ENCODE measurements at places on chromosomes 6 and 20. TPM values are rescaled to one million over a fixed set of nuclear protein-coding genes. Genes with fewer than 3 reads are reported as not detected.
A peak's percentile ranks its signal among the peaks of the same experiment; 100 is the strongest.

TTLL9 gene
- total RNA-seq: 0.19 TPM

SNAP91 gene
- not detected for total RNA-seq

CD83 gene
- total RNA-seq: 1.7 TPM

DNA sequence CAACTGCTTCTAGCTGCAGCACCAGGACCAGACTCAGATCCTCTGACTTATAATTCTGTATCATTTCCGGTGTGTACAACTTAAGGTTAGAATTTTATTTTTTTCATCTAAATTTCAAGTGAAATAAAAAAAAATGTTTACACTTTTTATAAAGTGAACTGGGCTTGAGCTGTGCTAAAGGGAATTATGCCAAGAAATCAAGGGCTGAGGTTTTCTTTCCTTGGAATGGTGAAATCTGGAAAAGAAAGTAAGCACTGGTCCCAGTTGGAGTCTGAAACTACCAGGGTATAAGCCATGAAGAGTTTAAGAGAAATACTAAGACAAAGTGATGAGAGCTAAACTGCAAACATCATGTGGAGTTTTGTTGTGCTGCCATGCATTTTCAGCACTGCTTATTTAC, 21.7 kb upstream of the FYN start:
- DNase-seq: no peak

DNA sequence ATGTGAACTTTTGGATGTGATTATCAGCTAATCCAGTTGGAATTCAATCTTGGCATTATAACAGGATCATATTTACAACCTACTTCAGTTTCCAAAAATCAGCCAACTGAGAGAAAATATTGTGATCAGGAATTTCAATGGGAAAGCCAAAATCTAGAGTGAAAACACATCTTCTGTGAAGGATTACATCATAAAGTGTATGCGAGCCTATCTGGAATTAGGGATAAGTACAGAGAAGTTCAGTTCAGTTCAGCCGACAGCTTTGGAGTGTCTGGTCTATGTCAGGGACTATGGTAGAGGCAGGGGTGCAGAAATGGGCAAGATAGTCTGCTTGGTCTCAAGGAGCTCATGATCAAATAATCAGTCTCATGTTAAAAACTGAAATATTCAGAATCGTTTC, 12.3 kb upstream of the PRIM2 start:
- no peak for DNase-seq

DNA sequence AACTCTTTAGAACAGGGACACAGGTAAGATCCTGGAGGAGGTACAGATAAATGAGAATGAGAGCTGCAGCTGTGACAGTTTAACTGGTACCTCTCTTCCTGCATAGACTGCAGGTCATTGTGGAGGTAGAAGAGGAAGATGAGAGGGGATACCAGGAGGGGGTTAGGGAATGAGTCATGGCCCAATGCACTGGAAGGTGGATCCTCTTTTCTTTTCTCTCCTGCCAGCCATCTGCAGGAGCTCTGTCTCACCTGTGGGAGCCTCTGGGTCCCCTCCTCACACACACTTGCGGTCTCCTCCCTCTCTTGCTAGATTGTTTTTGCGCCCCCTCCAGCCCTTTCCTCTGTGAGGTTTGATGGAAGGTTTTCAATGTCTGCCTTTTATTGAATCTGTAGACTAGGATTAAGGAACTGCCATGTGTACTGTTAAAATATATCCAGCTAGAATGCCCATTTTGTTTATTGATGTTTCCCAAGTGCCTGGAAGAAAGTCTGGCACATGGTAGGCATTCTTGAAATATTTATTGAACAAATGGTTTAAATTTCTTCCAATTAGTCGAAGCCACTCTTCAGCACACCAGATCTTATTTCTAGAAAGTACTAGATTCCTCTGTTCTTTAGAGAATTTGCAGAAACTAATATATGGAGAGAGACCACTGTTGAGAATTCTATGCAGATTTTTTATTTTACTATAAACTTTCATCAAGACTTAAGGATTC, 13.0 kb downstream of the C6orf163 start:
- DNase-seq: no peak

DNA sequence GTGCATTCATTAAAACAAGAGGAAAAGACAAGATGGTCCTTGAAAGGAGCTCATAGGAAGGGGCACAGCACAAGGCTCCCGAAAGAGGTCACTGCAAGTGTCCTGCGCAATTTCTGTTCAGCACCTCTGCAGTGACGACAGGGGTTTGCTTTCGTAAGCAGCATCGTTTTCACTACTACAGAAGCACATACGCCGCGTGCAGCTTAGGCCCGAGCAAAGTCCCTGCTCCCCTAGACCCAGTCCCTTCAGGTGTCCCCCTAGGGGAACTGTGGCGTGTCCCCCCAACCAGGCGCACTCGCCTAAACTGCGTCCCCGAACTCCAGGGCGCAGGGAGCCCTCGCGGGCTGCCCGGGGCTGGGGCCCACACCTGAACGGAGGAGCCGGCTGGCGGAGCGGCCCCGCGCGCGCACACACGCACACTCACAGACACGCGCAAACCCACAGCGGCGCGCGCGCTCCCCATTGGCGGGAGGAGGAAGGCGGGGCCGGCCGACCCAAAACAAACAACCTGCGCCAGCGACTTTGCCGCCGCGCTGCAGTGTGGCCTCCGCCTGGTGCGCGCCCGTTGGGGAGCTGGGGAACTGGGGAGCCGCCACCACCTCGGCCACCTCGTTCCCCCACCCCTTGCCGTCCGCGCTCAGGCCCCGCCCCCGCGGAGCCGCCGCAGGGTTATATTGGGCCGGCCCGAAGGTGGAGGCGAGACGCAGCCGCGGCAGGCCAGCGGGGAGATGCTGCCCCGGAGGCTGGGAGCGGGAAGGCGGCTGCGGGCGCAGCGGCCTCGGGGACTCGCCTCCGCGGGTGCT, at the start of gene FOXQ1:
Gene FOXQ1 (plus strand): TSS at position 699 of the 803 bp plus-strand sequence. CDS start 607 bp downstream, outside the sequence.
- peak; percentile 63 for DNase-seq
